ENCODE measurements at places on chromosomes 7 and 10. TPM values are rescaled to one million over a fixed set of nuclear protein-coding genes. Genes with fewer than 3 reads are reported as not detected.

ERV3-1 gene
- total RNA-seq = 17.1 TPM

SFR1 gene
- 7.1 TPM for total RNA-seq

EPO gene
- total RNA-seq = not detected

SEMA3C gene
- 30.9 TPM for total RNA-seq

ASB15 gene
- total RNA-seq = not detected

NOS3 gene
- 1.4 TPM for total RNA-seq

CDC14C gene
- not detected for total RNA-seq

HOXA6 gene
- total RNA-seq = not detected

CCDC146 gene
- total RNA-seq = 9.5 TPM

SDK1 gene
- total RNA-seq = 2.0 TPM

CCZ1B gene
- 14.6 TPM for total RNA-seq

ADAM22 gene
- total RNA-seq = 1.1 TPM

MACC1 gene
- total RNA-seq = 18.2 TPM

ADCYAP1R1 gene
- 0.23 TPM for total RNA-seq

CDH23 gene
- 5.9 TPM for total RNA-seq

FLNC gene
- 3.0 TPM for total RNA-seq

GPR22 gene
- total RNA-seq = not detected

RAB19 gene
- 0.68 TPM for total RNA-seq

SSC4D gene
- not detected for total RNA-seq

THSD7A gene
- total RNA-seq = not detected

PTF1A gene
- total RNA-seq = not detected

GNAT3 gene
- not detected for total RNA-seq

SLC26A4 gene
- total RNA-seq = 1.2 TPM

HOXA5 gene
- total RNA-seq = 3.6 TPM

MEOX2 gene
- 0.19 TPM for total RNA-seq

GSTO2 gene
- 18.0 TPM for total RNA-seq

SKIDA1 gene
- 0.57 TPM for total RNA-seq

NEUROG3 gene
- not detected for total RNA-seq

EVX1 gene
- not detected for total RNA-seq

TSPAN33 gene
- total RNA-seq = 5.9 TPM

ANXA8 gene
- 189 TPM for total RNA-seq

PPP1R17 gene
- total RNA-seq = not detected

ITPRID1 gene
- total RNA-seq = 1.00 TPM

CYP3A4 gene
- not detected for total RNA-seq

GRID1 gene
- 0.03 TPM for total RNA-seq

DGKB gene
- 0.09 TPM for total RNA-seq

GDF10 gene
- total RNA-seq = 0.53 TPM

PRR15 gene
- 1.3 TPM for total RNA-seq

FXYD4 gene
- not detected for total RNA-seq

MACROH2A2 gene
- 19.8 TPM for total RNA-seq

All from esophagus squamous epithelium (tissue), 5 donors.